Islet precursor cell (in vitro differentiated cells): ENCODE measurements at places on chromosomes 1 and 21.

GRCh38 chr1:20587661-20588053 is 1.2 kb upstream of the CDA start:
- no peak for DNase-seq

GRCh38 chr1:112711670-112712069 is 3.5 kb downstream of the PPM1J start:
- peak; percentile 45 for DNase-seq

GRCh38 chr1:232615306-232615800 is 14.6 kb downstream of the SIPA1L2 start:
- no peak for DNase-seq

GRCh38 chr1:84298328-84298683 is 3.2 kb upstream of the SAMD13 start:
- peak; percentile 69 for DNase-seq

GRCh38 chr21:43295066-43295958 is 126.5 kb downstream of the CRYAA start:
- DNase-seq = no peak

- no peak for DNase-seq
These were observed 252.5 kb upstream of the IRF2BP2 start for GRCh38 chr1:234862360-234862943.

GRCh38 chr1:228088586-228089498 is 6.3 kb downstream of the ARF1 start:
- DNase-seq = no peak

- no peak for DNase-seq
These were observed 81.4 kb downstream of the ASTN1 start for GRCh38 chr1:177082855-177083693.

- DNase-seq = peak; percentile 90
These were observed 19.9 kb upstream of the MAGOH start for GRCh38 chr1:53258216-53258615.

GRCh38 chr1:51738681-51739080 is 121.8 kb downstream of the OSBPL9 start:
- no peak for DNase-seq

- no peak for DNase-seq
These were observed 4.9 kb upstream of the MACF1 start for GRCh38 chr1:39199593-39199992.

DNA sequence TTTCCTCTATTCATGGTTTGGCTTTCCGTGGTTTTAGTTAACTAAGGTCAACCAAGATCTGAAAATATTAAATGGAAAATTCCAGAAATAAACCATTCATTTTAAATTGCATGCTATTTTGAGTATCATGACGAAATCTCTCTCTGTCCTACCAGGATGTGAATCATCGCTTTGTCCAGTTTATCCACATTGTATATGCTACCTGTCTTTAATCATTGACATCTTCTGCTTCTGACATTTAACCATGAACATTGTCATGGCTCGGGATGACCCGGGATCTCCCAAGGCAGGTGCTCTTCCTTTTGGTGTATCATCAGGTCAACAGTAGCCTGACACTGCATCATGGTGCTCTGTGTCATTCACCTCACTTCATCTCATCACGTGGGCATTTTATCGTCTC is 125.5 kb upstream of the HNRNPU start:
- no peak for DNase-seq

DNA sequence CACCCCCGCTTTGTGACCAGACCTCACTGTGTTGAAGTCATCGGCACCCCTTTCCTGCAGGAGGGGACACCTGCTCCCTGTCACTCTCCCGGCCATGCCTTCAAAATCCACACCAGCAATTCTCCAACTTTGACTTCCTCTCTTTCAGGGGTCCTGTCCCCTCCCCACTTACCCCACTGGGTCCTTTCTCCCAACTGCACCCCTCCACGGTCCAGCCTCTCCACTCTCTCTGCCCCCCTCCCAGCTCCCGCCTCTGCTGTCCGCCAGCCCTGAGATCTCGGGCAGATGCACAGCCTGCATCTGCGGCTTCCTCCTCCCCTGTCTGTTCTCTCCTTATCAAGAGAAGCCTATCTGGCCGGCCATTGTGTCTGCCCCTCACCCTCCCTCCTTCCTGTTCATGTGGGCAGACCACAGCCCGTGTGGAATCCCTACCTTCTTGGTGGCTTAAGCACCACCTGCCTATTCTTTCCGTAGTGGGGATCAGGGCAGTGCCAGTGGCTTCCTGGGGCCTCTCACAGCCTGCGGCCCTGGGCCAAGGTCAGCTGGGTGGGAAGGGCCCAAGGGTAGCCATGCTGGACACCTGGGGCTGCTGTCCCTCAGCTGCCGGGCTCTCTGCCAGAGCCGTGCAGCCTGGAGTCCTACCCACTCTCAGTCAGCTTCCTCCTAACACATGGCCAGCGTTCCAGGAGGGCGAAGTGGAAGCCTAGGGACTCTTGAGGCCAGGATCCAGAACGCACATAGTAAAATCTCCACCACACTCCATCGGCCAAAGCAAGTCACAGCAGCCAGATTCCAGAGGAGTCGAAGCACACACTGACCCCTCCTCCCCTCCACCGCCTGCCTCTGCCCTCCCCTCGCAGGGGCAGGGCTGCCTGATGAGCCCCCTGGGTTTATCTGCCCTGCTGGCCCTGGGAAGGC is 5.1 kb upstream of the HES4 start:
- peak; percentile 78 for DNase-seq
